Type B pancreatic cell (in vitro differentiated cells): ENCODE measurements at places on chromosomes 6 and 20. TPM values are rescaled to one million over a fixed set of nuclear protein-coding genes. Genes with fewer than 3 reads are reported as not detected.

The IL17F gene
- not detected in 2 replicates for total RNA-seq

The TDRD6 gene
- 0.19 and 0.38 TPM in 2 replicates for total RNA-seq

The TMEM14B gene
- 68.1 and 75.6 TPM in 2 replicates for total RNA-seq

- DNase-seq, result no peak
Measured at GRCh38 chr6:129598244-129599187, 111.5 kb downstream of the ARHGAP18 start.

DNA sequence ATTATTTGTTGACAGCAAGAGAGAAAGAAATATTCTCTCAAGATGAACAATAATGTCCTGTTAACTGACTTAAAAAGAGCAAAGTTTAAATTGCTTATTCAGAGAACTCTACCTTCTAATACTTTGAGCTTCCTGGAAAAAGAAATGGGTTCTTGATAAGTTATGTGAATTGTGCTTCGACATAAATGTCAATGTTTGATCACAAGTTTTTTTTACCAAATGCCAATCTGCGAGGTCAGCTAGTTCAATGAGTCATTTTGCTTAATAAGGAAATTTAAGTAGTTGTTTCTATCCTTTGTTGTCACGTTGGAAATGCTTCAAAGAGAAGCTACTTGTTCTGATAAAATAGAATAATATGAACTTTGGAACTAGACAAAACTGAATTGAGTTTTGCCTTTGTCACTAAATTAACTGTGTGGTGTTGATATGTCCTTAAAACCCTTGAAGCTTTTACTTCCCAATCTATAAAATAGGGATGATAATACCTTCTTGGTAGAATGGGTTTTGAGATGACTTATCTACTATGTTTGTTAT lies 642.1 kb upstream of the FLRT3 start:
- no peak for DNase-seq

DNA sequence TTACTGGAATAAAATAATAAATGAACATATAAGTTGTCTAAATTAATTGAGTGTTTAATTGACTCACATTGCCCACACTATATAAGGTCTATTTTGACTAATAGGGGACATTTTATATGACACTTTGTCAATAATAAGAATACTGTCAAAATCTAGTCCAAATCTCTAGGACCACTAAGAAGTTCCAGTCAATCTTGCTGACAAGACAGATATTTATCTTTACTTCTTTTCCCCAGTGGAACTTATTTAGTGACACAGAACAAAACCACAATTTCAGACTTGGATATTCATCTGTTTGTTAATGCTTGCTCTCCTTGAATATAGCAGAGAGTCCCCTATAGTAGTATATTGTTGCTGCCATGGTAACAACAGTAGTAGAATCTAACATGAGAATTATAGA lies 954.6 kb upstream of the MANEA start:
- DNase-seq, result no peak
